Right hindlimb (tissue), 1 donor: ENCODE measurements at places on chromosomes 12 and 14.

DNA sequence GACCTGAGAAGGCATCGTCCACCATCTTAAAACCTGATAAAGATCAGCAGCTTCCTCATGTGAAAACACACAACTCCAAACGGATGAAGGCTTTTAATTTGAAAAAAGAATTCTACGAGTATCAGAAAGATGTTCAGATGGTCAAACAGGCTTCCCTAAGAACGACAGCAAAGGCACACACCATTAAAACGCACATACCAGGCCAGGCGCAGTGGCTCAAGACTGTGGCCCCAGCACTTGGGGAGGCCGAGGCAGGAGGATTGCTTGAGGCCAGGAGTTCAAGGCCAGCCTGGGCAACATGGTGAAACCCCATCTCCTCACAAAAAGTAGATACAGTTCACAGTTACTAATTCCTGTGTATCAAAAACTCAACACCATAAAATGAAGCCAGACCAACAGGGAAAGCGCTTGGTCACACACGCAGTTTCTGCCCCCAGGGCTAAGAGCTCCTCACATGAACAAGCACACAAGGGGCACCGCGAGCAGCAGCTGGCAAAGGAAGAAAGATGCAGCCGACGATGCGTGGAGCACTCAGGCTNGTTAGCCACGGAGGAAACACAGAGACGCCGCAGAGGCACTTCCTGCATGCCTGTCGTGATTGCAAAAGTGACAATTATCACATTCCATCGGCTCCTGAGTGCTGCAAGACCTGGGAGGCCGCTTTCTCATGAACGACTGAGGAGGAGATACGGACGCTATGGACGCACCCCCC lies 78.0 kb downstream of the NOC4L start:
- no peak for DNase-seq

GRCh38 chr14:100683578-100683977 lies 43.1 kb upstream of the DLK1 start:
- peak; percentile 43 for DNase-seq

- DNase-seq: peak; percentile 38
Measured at GRCh38 chr12:27552886-27553560, 29.0 kb downstream of the PPFIBP1 start.

GRCh38 chr12:122687086-122687485 lies 16.1 kb downstream of the HCAR2 start:
- no peak for DNase-seq

- DNase-seq: no peak
Measured at GRCh38 chr12:3743803-3744202, 9.1 kb downstream of the CRACR2A start.

GRCh38 chr12:11702959-11703358 lies 53.5 kb downstream of the ETV6 start:
- DNase-seq: no peak

GRCh38 chr14:32574269-32574668 lies 245.2 kb downstream of the AKAP6 start:
- no peak for DNase-seq

GRCh38 chr14:50389668-50390441 lies 6.8 kb downstream of the CDKL1 start:
- no peak for DNase-seq

- no peak for DNase-seq
Measured at GRCh38 chr12:40105265-40105514, 691 bp downstream of the SLC2A13 start.

DNA sequence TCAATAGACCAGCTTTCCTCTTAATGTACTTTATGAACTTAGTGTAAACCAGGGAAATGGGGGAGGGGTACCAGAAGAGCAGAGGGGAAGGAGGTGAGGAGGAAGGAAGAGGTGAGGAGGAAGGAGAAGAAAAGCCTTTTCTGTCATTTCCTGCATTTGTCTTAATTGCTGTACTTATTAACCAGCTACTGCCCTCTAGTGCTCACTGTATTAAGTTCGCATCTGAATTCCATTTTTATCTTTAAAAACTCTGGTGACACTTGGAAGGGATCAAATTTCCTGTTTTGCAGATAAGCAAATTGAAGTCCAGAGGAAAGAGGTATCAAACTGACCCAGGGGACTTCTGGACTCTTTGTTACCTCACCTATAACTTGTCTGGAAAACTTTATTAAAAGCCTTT lies 22.2 kb downstream of the MANSC1 start:
- peak; percentile 23 for DNase-seq

DNA sequence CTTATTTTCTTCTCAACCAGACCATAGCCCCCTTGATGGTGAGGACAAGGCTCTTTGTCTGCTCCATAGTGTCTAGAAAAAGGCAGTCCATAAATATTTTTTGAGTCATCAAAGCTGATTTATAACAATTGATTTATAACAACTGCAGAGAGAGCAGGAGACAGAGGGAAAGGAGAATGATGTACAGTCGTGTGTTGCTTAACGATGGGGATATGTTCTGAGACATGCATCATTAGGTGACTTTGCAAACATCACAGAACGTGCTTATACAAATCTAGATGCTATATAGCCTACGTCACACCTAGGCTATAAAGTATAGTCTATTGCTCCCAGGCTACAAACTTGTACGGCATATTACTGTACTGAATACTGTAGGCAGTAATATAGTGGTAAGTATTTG lies 143.3 kb downstream of the NTF3 start:
- DNase-seq: no peak

DNA sequence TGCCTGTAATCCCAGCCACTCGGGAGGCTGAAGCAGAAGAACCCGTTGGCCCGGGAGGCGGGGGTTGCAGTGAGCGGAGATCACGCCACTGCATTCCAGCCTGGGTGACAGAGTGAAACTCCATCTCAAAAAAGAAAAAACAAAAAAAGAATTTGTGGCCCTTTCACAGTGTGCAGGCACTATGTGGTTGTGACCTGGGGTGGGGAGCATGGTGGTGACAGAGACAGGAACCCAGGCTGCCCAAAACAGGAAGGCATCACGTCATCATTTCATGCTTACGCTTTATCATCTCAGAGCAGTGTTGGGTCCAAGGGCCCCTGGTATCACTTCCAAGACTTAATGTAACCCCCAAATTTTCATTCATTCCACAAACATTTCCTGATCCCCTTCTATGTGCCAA lies 175.7 kb upstream of the GSC start:
- no peak for DNase-seq

DNA sequence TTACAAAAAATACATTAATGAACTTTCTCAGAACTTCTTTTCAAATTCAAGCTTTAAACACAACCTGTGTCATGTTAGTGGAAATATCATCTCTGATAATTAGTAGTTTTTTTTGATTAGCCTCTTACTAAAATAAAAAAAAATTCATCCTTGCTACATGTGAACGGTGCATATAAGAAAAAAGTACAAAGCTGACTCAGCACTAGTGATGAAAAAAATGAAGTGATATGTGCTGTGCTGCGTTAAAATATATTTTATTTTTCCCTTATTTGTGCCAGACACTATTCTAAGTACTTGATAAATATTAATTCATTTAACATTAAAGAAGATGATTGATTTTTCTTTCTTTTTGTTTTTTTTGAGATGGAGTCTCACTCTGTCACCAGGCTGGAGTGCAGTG lies 7.5 kb downstream of the IKBIP start:
- DNase-seq: no peak
